ENCODE measurements at places on chromosomes 4 and X. TPM values are rescaled to one million over a fixed set of nuclear protein-coding genes. Genes with fewer than 3 reads are reported as not detected.

Gene IL2
- not detected for total RNA-seq

Gene MAGEA3
- not detected for total RNA-seq

Gene IGSF1
- total RNA-seq: not detected

Gene PABPC1L2A
- total RNA-seq: not detected

Gene AREG
- total RNA-seq: 540 TPM

Gene OTUD6A
- not detected for total RNA-seq

Gene CCKAR
- not detected for total RNA-seq

Gene RHOXF2B
- total RNA-seq: not detected

Gene C4orf50
- total RNA-seq: not detected

Gene KDR
- 1.2 TPM for total RNA-seq

Gene TMPRSS11D
- not detected for total RNA-seq

Gene MAP3K15
- under 0.01 TPM for total RNA-seq

Gene PDZD4
- 0.33 TPM for total RNA-seq

Gene APELA
- total RNA-seq: under 0.01 TPM

Gene RTL9
- total RNA-seq: not detected

Gene CFI
- total RNA-seq: 21.5 TPM

Gene POLN
- total RNA-seq: 0.83 TPM

Gene CYTL1
- total RNA-seq: not detected

Gene GC
- total RNA-seq: not detected

Gene HTN1
- total RNA-seq: not detected

Gene MAP7D2
- total RNA-seq: 5.0 TPM

Gene IBSP
- total RNA-seq: not detected

Gene PDK3
- 2.7 TPM for total RNA-seq

Gene RWDD4
- total RNA-seq: 23.3 TPM

Gene VGLL1
- not detected for total RNA-seq

Gene ANXA5
- 384 TPM for total RNA-seq

Gene HSFX2
- not detected for total RNA-seq

Gene PDHA2
- not detected for total RNA-seq

Gene CDKL2
- 5.2 TPM for total RNA-seq

Gene MAGEB2
- total RNA-seq: not detected

Gene NR0B1
- total RNA-seq: not detected

Gene EPHA5
- total RNA-seq: not detected

Gene YY2
- total RNA-seq: 1.5 TPM

Gene NUDT11
- total RNA-seq: 14.3 TPM

Gene GPR143
- not detected for total RNA-seq

Gene BMPR1B
- total RNA-seq: 1.7 TPM

Gene GAGE12J
- total RNA-seq: not detected

Gene CCDC149
- total RNA-seq: 4.8 TPM

Gene HAND2
- not detected for total RNA-seq

Gene RXFP1
- total RNA-seq: not detected

Gene CT45A2
- total RNA-seq: not detected

Gene TMEM271
- not detected for total RNA-seq

Gene MAGED2
- total RNA-seq: 95.0 TPM

Gene NPFFR2
- not detected for total RNA-seq

Gene CLDN22
- total RNA-seq: not detected

Gene TRAM1L1
- total RNA-seq: 1.1 TPM

Gene DMRTC1
- not detected for total RNA-seq

Gene PRSS12
- 70.8 TPM for total RNA-seq

Gene GLRB
- 1.6 TPM for total RNA-seq

Gene UNC5C
- total RNA-seq: 3.0 TPM

Gene VCX
- not detected for total RNA-seq

Gene MAGEB17
- not detected for total RNA-seq

Gene KLHL2
- 23.7 TPM for total RNA-seq

Gene VMA21
- 42.1 TPM for total RNA-seq

Gene TEX13B
- not detected for total RNA-seq

Gene SPARCL1
- 1.2 TPM for total RNA-seq

Data from mammary epithelial cell (primary cell).